Nucleus accumbens (tissue), 56 donors: ENCODE measurements at places on chromosomes 2 and 18.

GRCh38 chr2:62000538-62000937 is 95.1 kb downstream of the COMMD1 start:
- DNase-seq: no peak

DNA sequence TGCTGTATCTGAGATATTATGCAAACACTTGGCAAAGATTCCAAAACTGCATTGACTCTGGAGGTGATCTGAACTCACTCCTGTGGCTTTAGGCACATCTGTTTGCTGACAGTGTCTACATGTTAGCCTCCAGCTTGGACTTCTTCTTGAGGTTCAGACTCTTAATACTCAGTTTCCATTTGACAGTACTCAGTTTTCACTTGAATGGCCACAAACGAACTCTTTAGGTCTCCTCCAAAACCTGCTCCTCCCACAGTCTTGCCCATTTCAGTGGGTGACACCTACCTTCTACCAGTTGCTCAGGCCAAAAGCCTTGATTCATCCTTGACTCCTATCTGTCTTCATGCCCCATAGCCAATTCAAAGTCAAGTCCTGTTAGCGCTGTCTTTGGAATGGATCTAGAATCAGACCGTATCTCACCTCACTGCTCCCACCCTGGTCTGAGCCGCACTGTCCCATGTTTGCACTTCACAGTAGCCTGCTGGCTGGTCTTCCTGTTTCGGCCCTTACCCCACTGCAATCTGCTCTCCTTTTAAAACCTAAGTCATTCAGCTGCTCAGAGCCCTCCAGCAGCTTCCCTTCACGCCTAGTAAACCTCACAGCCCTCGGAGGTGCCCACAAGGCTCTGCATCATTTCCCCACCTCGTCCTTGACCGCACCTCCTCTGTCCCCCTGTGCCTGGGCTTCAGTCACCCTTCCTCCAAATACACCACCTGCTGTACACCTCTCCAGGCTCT is 10.5 kb downstream of the ATG16L1 start:
- no peak for DNase-seq

- DNase-seq: no peak
These were observed 58.8 kb upstream of the LYPD6 start for GRCh38 chr2:149271575-149271974.

DNA sequence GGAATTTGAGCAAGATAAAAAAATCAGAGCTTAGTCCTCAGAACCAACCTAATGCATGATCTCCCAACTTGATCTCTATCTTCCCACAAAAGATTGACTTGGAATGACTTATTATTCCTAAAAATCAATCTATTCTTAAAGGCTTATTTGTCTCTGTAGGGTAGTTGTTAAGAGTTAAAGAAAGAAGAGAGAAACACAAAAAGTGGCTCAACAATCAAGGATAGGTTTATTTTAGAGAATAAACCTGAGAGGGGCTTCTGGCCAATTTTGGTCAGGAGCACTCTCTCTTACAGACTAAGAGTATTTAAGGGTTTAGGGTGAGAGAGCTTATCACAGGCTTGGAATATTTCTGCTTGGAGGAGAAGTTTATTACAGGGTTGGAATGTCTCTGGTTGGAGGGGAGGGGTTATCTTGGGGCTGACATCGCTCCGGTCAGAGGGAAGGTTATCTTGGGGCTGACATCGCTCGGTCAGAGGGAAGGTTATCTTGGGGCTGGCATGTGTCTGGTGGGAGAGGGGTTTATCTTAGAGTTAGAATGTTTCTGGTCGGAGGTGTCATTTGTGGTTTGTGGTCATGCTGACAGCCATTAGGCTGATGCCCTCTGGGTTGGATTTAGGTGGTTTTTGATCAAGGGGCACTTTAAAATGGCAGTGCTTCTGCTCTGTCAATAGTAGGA is 2.4 kb upstream of the MFF start:
- DNase-seq: no peak

- no peak for DNase-seq
These were observed 118.5 kb upstream of the UNC80 start for GRCh38 chr2:209653134-209653533.

DNA sequence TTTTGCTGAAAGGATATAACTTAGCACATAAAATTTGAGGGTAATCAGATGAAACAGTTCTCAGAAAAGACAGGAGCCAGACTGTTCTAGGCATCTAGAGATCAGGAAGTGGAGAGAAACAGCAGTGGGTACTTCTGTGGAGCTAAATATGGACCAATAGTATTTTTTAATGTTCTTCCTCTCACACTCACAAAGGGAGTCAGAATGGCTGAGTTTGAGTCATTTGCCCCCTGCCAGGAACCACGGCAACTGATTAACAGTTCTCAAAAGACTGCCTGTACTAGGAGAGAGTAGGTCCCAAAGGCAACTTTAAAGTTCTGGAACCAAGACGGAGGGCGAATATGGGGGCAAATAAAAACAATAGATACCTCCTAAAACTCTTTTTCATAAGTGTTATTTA is 107.5 kb downstream of the GULP1 start:
- DNase-seq: no peak

DNA sequence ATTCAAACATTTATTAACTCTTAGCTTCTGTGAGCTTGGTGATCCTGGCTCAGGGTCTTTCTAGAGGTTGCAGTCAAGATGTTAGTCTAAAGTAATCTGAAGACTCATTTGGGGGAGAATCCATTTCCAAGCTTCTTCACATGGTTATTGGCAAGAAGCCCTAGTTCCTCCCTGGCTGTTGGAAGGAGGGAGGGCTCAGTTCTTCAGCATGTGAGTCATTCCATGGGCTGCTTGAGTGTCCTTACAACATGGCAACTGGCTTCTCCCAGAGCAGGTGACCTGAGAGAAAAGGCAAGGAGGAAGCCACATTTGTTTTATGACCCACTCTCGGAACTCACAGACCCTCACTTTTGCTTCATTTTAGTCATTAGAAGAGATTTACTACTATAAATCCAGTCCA is 10.6 kb upstream of the C2orf74 start:
- no peak for DNase-seq

DNA sequence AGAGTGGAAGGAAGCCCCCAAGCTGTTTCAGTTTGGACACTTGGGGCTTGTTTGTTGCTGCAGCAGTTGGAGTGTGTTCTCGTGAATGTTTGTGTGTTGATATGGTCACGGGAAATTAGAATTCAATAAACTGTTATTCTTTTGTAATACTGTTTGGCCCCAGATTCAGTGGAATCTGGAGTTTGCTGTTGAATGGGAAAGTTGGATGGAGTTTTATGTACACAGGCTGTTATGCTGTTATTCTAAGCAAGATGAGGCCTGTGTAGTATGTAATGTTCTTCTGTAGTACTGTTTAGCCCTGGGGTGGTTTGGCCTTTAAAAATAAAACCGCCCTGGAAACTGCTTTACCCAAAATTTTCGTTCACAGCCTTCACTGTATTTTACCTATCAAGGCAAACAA is 810.4 kb upstream of the HS6ST1 start:
- DNase-seq: no peak

DNA sequence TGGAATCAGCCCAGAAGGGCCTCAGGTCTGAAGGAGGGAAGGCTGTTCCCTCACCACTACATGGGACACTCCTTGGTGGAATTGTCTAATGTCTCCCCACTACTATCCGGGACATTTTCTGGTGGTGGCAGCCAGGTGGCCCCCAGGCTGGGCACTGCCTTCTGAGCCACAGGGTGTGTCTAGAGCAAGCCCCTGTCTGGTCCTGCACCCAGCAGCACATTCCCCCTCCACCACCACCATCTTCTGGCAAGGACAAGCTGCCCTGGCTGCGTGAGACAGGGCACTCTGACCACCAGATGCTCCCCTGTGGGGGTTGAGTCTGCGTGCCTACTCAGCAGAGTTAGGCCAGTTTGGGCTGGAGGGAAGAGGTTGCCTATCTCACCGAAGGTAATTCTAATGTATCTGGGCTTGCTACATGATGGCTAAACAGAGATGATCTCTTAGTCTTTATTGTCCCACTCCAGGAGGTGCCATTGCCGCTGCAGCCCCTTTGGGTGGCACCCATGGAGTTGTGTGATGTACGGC is 106.3 kb downstream of the PLB1 start:
- DNase-seq: no peak

DNA sequence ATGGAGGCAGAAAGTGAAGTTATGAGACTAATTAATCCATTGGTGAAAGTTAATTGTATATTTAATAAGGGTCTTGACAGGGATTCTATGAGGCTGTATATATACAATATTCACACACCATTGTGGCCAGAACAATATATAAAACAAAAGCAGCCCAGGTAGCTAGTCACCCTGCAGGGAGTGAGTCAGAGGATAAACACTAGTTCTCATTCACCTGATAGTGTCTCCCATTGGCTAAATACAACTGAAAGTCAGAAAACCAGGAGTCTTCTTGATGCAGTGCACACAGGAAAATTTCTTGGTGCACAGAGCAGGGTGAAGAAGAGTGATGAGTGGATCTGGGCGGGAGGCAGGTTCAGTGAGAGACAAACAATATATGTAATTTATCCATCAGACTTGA is 465.2 kb downstream of the ERBB4 start:
- no peak for DNase-seq

GRCh38 chr2:25276569-25277465 is 64.9 kb downstream of the DNMT3A start:
- DNase-seq: no peak

DNA sequence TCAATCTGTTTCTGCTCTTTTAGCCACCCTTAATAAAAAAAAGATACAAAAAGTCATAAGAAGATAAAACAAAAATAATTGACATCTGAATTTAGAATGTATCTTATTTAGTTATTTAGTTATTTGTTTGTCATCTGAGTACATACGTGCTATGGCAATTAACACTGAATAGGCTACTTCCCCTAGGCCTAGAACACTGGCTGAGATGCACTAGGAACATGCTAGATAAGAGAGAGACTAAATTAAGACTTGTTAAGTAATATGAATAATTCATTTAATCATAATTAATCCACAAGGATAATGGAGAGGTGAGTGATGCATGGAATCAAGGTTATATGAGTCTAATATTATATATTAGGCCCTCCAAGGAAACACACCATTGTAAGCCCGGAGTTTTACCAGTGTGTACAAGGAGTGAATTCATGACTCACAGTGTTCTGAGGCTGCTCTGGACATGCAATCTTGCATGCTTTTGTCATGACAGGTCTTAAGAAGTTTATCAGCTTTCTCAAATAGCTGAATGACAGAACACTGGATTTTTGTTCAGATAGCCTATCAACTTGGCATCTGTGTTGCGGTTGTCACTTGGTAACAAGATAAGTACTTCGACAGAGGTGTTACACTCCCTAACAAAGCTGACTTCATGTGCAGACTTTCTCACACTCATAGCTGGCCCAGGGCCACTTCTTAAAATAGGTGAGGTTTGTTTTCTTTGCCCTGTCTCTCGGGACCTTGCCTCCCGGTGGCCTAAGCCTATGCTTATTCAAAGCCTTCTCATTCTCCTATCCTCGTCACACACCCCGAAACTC is 5.0 kb upstream of the SERPINB2 start:
- DNase-seq: no peak

- no peak for DNase-seq
These were observed 37.7 kb downstream of the NETO1 start for GRCh38 chr18:72830109-72830508.

DNA sequence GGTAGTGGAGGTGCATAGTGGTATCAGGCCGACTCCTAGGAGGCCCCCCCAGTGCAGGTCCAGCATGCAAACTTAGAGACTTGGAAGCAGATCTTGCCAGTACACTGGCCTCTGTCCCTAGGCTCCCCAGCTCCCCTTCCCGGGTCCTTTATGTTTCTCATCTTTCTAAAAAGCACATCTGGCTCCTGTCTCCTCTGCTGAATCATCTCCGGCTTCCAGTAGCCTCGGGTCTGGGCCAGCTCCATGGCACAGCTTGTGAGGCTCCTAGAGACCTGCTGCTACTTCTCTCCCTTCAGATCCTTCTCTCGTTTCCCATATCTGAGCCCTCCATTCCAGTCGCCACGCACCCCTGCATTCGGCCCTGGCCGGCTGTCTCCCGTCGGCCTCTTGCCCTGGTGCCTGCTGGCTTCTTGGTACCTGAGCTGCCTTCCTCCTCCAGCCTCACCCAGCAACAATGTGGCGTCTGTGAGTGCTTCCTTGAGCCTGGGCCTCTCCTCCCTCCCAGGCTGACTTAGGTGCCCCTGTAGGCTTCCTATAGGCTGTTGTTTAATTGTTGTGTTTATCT is 6.6 kb downstream of the TRAF3IP1 start:
- DNase-seq: no peak

DNA sequence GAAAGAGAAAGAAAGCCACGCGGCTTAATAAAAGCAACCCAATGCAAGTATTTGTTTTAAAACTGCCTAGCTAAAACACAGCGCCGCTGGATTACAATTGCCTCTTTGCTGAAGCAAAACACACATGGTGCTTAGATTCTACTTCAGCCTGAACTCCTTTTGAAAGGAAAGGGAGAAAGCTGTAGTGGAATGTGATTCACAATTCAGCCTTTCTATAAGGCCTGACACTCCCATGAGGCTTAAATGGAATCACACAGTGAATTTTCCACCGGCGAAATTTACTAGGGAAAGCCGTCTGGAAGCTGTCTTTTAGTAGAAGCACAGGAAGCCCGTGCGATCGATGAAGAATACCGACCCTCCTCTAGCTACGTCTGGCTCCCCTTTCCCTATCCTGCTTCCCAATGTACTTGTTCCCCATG is 348.0 kb downstream of the DLGAP1 start:
- DNase-seq: no peak

- DNase-seq: no peak
These were observed 229.2 kb downstream of the GLI2 start for GRCh38 chr2:120964819-120965218.

- DNase-seq: no peak
These were observed 22.1 kb downstream of the IL1F10 start for GRCh38 chr2:113089916-113090315.

- no peak for DNase-seq
These were observed 95.0 kb downstream of the TNFRSF11A start for GRCh38 chr18:62420151-62420512.

GRCh38 chr2:241870611-241871537 is 1.3 kb downstream of the RTP5 start:
- DNase-seq: no peak
